ENCODE measurements at places on chromosomes 5 and 9.
A peak's percentile ranks its signal among the peaks of the same experiment; 100 is the strongest.

DNA sequence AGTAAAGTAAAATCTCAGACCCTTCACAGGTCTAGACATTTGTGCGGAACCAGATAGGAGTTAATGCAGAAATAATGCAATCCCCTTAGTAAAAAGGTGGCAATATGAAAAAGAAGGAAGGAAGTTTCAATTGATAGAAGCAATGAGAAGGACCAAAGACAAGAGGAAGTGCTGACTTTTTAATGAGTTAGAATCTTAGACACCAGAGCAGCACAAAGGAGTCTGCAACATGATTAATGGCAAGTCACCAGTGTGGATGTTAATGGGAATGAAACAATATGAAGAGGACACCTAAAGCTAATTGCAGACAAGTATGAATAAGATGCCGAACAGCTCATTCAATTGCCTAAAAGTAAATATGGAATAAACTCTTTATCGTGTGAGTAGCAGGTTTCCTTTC lies 50.9 kb downstream of the MEGF9 start:
- DNase-seq = no peak

DNA sequence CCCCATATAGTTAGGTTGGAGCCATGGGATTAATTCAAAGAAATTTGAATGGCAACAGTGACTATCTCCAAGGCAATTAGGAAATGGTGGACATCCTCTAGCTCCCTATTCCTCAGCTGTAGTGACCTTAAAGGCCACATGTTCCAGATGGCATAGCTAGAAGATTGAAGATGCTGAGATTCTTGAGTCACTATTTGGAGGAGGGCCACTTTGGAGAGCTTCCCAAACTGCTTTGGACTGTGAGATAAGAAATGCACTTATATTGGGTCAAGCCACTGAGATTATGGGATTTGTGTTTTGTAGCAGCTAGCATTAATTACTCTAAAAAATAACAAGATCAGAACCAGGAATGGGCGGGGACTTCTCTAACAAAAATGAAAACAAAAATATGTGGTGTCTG lies 636.2 kb upstream of the CCNG1 start:
- DNase-seq = no peak

- DNase-seq = no peak
These were observed 18.6 kb upstream of the SMIM15 start for GRCh38 chr5:61180886-61181285.

DNA sequence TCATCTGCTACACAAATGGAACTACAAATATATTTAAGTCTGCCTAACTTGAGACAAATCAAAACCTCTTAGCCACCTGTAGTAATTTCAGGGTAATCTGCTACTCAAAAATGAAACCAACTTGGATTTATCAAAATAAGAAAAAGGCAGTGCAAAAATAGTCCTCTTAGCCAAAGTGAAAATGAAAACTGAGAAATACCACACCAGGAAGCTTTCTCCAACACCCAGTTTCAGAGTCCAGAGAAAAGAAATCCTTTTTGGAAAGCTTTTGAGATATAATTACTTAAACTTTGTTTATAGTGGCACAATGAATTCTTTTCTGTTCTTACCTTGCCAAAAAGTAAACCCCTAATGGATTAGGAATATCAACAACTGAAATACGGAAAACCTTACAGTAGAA lies 990.4 kb downstream of the EFNA5 start:
- DNase-seq = no peak

DNA sequence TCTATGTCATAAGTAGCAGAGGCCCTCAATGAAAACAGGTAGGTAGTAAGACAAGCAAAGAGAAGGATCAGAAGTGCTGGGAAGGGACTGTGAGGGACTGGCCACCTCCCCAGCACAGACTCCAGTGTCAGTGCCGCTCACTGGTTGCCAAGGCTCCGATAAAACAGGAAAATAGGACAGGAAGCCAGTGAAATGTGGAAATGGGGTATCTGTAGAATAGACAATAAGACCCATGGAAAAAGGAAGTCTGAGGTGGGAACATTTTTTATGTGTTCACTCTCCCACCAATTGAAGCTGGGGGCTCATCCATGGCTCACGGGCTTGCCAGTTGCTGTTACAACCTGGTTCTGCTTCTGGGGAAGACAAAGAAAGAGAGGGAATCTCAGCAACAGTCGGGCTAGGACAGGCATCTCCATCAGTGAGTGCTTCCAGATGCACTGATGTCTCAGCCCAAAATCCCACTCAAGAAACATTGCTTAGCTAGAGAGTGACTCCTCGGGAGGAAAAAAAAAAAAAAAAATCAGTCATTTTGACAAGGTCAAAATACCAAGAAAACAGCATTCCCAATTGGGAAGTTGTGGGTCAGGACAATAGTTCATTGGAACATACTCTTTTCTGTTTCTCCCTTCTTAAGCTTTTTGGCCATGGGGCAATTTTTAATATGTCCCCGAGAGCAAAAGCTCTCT lies 27.6 kb upstream of the NFIB start:
- no peak for DNase-seq

- no peak for DNase-seq
These were observed 378.0 kb upstream of the PDE4D start for GRCh38 chr5:60271517-60271916.

DNA sequence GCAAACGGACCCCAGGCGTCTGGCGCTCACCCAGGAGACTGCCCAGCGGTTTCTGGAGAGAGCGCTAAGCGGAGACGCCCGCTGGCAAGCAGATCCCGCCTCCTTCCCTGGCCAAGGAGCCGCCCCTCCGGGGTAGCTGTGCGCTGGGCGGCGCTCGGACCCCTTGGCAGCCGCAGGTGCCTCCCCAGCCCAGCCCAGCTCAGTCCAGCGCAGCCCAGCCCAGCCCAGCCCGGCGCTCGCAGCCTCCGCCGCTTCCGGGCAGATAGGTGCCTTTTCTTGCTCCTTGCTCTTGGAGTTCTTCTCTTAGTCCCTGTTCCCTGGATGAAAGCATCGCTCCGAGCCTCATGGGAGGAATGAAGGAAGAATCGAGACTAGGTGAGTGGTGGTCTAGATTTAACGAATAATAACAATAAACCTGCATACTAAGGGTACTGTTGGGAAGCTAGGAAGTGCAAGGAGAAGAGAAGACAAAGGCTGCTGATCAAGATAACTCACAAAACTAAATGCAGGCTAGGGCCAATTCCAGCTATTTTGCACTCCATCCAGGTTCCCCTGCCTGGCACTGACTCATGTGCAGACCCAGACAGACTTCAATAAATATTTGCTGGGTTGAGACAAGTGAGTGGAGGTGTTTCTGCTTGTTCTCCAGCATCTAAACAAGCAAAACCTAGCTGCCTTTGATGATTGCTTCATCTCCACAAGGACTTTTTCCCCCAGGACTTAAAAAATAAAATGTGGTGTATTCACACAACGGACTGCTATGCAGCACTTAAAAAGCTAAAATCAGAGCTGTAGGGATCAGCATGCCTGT lies at the start of gene STK32A:
STK32A (plus strand) TSS at position 202 of the 811 bp plus-strand sequence. CDS start 4,609 bp downstream, outside the sequence.
- peak; percentile 7 for DNase-seq

GRCh38 chr5:17448877-17449276 lies 49.2 kb upstream of the TAF11L2 start:
- DNase-seq = no peak

DNA sequence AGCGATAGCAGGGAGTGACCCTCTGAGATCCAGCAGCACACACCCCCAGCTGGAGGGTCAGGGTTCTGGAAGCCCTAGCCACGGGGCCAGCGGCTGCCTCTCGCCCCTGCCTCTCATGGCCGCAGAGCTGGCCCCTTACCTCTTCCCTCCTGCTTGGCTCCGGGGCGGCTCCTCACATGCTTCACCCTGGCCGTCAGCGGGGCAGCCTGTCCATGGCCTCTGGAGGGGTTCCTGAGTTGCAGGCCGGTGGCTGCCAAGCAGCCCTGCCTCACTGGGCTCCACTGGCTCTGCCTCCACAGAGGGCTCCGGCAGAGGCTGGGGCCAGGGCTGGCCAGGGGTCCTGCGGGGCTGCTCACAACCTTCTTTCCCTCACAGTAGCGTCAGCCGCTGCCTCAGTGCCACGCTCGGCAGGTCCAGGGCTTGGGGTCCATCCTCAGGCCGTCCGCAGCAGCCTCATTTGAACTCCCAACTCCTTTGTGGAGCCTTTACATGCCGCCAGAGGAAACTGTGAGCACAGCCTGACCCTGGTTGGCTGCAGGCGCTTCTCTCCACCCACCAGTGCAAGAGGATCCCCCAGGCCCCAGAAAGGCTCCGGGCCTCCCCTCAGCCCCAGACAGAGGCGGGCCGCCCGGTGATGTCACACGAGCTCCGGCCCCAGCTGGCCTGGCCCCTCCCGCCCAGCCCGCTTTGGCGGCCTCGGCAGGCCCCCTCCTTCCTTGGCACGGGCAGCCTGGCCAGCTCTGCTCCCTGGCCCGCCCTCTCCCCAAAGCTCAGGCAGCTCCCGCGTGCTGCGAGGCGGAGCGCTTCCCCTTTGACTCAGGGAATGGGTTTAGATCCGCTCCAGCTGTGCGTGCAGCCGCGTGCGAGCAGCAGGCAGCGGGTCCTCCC lies at the start of gene ANGPTL2:
ANGPTL2 (minus strand) TSS at position 460 of the 888 bp plus-strand sequence. CDS start 13,904 bp downstream, outside the sequence.
- DNase-seq = peak; percentile 89

GRCh38 chr9:95574176-95574575 lies 57.4 kb upstream of the PTCH1 start:
- DNase-seq = no peak

DNA sequence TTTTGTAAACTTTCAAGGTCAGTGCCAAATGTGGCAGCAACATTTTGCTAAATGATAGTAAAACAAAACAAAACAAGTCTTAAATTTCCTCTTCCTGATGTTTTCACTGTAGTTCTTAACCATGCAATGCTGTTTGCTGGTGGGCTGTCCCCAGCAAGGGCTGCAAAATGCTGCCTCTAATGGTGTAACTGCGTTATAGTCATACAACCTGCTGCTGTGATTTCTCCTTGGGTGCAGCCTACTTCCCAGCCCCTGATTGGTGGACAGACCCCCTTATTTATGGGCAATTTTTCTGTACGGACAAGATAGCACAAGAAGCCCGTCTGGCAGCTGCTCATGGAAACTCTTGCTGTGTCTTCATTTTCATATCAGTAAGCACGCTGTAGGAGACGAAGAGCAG lies 26.6 kb upstream of the PIP5K1B start:
- DNase-seq = no peak

- DNase-seq = no peak
These were observed 57.9 kb downstream of the GCNT1 start for GRCh38 chr9:76516871-76517270.

GRCh38 chr5:176947847-176948246 lies 48.7 kb upstream of the HK3 start:
- DNase-seq = no peak

- DNase-seq = no peak
These were observed 65.3 kb upstream of the SMC2 start for GRCh38 chr9:104028827-104029226.

GRCh38 chr5:127236254-127236653 lies 54.3 kb upstream of the MEGF10 start:
- no peak for DNase-seq

GRCh38 chr5:170563824-170564567 lies 60.2 kb downstream of the KCNIP1 start:
- DNase-seq = no peak

GRCh38 chr9:115597330-115597895 lies 479.5 kb upstream of the TNC start:
- no peak for DNase-seq

- no peak for DNase-seq
These were observed 147.9 kb downstream of the MSX2 start for GRCh38 chr5:174872271-174872670.

GRCh38 chr5:132751444-132751843 lies 4.2 kb downstream of the CCNI2 start:
- no peak for DNase-seq

DNA sequence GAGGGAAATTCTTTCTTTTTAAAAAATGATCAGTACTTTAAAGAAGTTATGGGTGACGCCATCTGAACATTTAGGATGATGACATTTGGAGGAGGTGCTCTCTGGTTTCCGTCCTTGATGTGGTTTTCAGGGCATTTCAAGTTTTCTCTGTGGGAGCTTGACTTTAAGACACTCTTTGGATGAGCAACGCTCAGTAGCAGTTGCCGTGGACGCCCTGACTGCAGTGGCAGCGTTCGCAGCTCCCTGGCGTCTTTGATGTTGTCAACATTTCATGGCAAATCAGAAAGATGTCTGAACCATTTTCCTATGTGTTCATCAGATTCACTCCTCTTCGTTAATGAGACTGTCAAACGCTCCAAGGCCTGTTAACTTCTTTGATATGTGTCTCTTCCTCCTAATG lies 86.1 kb downstream of the ZNF354C start:
- DNase-seq = no peak

DNA sequence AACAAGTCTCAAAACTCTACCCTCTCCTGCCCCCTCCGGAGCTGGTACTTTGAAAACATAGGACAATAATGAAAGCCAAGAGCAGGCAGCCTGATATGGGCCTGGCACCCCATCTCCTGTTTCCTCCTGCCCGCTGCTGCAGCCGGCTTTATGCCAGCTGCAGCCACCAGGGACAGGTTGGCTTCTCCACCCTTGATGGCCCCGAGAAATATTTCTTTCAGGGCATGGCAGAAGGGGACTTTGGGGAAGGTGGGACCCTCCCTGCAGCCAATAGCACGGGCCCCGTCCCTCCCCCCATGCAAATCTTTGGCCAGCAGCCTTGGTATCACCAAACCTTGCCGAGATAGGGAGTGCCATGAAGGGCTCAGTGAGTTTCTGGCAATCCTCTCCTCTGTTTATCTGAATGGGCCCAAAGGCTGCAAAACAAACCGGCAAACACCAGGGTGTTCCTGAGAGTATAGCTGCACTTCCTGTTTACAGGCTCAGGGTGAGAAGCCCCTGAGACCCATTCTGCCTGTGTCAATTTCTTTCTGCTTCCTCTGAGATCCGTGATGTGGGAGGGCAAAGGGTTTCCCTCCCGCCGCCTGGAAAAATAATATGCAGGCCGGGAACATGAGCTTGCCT lies 73.4 kb upstream of the BOD1 start:
- DNase-seq = peak; percentile 72

DNA sequence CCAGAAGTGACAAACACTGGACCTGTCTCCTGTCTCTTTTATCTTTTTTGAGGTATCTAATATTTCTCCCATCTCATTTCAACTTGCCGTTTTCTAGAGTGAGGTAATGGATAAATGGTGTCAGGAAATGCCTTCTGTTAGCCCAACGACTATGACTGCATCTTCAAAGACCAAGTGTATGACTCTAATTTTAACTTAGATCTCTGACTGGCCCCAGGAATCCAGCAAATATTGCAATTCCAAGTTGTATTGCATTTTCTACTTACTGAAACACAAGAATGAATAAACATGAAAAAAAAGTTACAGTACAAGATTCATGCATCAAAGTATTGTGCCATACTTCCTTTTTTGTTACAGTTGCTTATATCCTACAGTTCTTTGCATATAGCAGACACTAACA lies 26.3 kb downstream of the SLC28A3 start:
- DNase-seq = no peak

DNA sequence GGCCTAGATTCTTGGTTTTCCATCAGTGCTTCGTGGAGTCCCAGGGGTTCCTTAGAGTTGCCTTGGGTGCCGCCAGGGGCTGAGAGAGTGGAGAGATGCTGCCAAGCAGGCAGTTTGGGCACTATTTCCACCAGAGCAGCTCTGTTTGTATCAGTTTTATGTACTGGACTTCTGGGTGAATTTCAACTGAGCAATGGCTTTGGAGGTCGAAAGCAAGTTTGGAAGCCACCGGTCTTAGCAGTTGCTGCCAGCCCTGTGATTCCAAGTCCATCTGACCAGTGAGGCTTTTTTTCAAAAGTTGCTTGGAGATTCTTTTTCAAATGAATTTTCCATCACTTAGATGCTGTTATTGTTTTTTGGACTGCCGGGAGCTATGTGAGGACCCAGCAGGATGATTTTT lies 68.5 kb downstream of the ANGPTL2 start:
- DNase-seq = no peak
